ENCODE measurements at places on chromosomes 12 and 14.

GRCh38 chr12:48824112-48824511 lies 5.8 kb downstream of the CACNB3 start:
- peak; percentile 38 for DNase-seq

- no peak for DNase-seq
Observed at GRCh38 chr12:26741584-26742227, 91.3 kb downstream of the ITPR2 start.

DNA sequence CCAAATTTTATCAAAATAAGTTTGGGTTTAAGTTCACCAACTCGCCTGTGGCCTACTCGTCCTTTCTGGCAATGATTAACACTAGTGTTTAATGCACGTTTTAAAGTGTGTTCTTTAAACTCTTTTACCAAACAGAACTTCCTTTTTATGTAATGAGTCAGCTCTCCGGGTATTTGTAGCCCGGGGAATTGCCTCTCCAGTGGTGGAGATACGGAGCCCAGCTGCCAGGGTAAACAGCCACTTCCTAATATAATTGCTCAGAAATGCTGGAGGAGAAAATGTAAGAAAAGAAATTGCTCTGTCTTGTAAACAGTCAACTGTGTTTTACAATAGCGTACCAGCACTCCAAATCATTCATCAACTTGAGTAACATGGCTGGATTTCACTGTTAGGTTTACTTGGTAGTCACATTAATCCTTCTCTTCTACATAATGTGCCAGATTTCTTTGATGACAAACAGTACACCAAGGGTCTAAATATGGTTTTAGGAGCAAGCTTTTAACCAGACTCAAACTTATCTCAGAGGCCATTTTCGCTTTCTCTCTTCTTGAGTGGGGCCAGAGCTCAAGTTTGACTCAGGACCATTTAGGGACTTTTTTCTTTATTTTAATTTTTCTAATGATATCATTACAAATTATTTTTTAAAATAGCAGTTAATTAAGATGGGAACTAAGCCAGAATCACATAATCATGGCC lies 101.2 kb upstream of the SLC38A2 start:
- no peak for DNase-seq

DNA sequence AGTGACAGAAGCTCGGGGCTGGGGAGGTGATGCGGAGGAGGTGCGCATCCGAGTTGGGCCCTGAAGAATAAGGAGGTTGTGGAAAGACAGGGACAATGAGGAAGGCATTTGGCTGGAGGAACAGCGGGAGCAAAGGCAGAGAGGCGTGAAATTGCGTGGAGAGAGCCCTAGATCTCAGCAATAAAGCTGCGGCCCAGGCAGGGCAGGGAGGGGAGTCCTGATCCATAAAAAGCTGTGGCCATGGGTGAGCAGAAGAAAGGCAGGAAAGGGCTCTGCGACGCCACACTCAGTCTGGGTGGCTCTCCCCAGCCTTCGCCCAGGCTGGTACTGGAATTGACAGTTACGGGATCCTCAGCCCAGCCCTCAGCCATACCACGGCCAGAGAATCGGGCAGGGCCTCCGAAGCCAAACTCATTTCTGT lies 2.2 kb downstream of the FIGNL2 start:
- DNase-seq, result no peak

- no peak for DNase-seq
Observed at GRCh38 chr14:49982082-49982481, 89.2 kb downstream of the ARF6 start.

DNA sequence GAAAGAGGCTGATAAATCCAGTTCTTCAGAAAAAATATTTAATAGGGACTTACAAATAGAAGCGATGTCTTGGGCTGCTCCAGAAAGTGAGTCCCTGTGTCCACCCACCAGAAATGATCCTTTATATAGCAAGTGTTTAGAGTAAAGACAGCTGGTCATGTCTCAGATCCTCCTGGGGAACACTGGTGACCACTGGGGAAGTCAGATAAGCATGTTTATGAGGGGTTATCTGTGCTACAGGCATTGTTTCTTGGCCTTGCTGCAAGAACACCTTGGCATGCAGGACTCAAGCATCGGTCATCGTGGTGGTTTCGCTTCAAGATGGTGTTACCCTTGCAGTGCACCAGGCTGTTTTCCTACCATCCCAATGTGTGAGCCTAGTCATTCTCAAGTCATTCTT lies 27.2 kb downstream of the CPM start:
- no peak for DNase-seq

GRCh38 chr12:72144553-72144952 lies 127.6 kb upstream of the TRHDE start:
- DNase-seq, result no peak

- DNase-seq, result no peak
Observed at GRCh38 chr14:61479746-61480502, 158.5 kb downstream of the PRKCH start.

- no peak for DNase-seq
Observed at GRCh38 chr14:94761348-94761996, 8.4 kb downstream of the GSC start.

DNA sequence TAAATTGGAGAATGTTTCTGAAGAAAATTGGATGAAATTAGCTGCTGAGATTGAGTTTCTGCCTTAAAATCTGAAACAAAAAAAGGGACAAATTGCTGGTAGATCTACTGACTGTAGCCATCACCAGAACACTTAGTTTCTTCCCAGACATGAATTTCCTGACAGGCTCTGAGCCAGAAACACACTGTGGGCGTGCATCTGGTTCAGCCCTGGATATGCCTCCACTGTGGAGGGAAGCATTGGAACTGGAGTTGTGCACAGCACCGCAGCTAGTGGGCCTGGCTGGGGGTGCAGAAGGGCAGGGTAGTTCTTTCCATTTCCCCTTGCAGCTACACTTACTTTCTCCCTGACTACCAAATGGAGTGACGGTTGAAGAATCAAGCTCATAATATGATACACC lies 31.2 kb downstream of the CREBL2 start:
- DNase-seq, result no peak

- no peak for DNase-seq
Observed at GRCh38 chr14:21309238-21309636, 29.4 kb downstream of the RPGRIP1 start.

GRCh38 chr12:38772437-38772836 lies 133.0 kb downstream of the CPNE8 start:
- DNase-seq, result no peak

GRCh38 chr12:104136577-104136976 lies 1.4 kb downstream of the NFYB start:
- no peak for DNase-seq
